ENCODE measurements at places on chromosomes 2 and 18.

DNA sequence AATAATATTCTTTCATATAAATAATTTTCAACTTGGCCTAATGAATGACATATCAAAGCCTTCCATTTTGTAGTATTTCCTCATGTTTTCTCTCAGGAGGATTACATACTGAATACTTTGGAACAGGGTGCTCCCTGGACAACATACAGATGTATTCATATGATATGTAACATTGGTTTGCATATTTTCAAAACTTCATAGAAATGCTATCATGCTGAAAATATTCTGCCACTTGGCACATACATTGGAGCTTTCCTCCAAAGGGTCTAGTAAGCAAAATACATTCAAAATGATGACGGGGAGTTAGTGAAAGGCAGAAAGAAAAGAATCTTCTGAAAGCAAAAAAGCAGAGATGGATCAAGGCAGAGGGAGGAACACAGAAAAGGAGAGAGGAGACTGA lies 38.1 kb upstream of the RTN4 start:
- DNase-seq: no peak

DNA sequence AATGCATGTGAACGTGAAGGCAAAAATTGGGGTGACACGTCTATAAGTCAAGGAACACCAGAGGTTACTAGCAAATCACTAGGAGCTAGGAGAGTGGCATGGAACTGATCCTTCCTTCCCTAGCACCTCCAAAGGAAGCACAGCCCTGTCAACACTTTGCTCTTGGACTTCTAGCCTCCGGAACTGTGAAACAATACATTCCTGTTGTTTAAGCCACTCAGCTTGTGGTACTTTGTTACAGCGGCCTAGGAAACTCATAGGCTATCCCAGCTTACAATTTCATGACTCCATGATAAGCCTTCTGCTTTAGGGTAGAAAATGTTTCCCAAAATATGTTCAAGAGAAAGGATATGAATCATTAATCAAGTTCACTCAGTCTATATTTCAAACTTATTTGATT lies 798.1 kb downstream of the DCDC2C start:
- DNase-seq: no peak

GRCh38 chr2:223865907-223866508 lies 28.6 kb upstream of the AP1S3 start:
- no peak for DNase-seq

DNA sequence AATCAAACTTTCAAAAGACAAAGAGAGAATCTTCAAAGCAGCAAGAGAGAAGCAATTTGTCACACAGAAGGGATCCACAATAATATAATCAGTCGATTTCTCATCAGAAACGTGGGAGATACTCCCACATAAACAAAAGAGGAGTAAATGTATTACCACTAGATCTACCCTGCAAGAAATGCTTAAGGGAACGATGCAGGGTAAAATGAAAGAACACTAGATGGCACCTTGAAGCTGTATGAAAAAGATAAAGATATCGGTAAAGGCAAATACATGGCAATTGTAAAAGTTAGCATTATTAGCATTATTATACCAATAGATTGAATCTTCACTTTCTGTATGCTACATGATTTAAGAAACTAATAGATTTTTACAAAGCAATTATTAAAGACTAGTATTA lies 677.0 kb downstream of the SUCLG1 start:
- DNase-seq: no peak

DNA sequence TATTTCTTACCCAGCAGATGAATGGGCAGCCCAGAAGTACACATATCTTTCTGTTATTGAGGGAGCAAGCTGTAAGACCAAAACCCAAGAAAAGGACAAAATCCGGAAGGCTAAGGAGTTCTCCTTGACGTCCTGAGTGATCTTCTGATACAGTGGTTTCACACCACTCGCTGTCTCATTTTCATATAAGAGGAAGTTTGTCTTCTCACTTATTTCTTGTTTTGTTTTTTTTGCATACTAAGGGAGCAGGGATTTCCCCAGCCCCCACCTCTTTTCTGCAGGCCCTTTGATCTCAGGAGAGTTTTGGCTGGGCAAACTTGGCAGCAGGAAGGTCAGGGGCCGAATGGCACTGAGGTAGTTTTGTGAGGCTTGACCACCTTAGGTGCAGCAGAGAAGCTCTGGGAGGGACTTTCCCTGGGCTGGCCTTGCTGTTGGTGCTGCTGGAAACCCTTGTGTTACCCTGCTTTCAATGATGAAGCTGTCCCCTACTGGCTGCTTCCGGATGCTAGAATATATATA lies 13.3 kb downstream of the CHRNA1 start:
- DNase-seq: no peak

GRCh38 chr18:11081009-11081532 lies 68.3 kb downstream of the PIEZO2 start:
- no peak for DNase-seq

GRCh38 chr18:58505181-58505580 lies 123.7 kb downstream of the ALPK2 start:
- DNase-seq: no peak

DNA sequence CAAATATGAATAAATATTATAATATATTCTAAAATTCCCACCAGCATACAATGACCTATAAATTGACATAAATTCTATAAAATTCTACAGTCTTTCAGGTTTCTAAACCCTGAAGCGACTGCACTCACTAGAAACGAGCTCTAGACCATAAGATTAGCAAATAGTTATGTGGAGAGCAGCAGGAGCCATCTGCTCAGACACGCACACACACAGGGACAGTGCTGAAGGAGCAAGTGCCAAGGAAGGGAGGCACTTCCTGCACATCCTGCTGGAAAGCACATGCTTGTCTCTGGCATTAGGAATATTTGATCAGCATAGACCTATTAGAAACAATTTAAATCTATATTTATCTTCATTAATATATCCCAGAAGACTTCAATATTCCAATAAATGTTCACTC lies 713.9 kb upstream of the CDH2 start:
- DNase-seq: no peak

- DNase-seq: no peak
These were observed 90.6 kb upstream of the ST6GAL2 start for GRCh38 chr2:106976548-106976947.

DNA sequence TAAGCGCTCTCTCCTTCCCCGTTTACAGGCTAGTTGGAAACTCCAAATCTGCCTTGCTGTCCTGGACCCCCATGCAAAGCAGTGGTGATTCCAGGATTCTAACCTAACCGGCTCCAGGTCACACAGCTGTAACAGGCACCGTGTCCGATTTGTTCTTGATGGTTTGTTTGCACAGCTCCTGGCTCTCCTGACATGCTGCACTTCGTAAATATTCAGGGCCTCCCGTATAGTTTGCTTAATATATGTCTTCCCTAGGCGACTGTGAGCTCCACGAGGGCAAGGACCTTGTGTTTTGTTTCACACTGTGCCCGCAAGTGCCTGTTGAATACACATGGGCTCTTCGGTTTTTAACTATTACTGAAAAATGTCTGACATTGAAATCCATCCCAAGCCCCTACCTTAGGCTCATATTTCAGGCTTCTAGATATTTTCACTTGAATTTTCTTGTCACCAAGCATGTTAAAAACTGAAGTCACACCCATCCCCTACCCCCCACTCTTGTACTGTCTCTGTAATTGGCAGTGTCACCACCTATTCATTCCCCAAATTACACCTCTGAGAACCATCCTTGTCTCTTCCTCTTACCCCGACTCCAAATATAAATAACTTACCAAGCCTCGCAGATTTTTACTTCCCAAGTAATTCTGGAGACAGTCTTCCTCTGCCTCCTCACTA lies 1.0 kb upstream of the PUM2 start:
- DNase-seq: no peak

GRCh38 chr2:239139101-239139500 lies 261.7 kb downstream of the HDAC4 start:
- no peak for DNase-seq

- no peak for DNase-seq
These were observed 2.2 kb downstream of the RNU4ATAC start for GRCh38 chr2:121532894-121533293.

DNA sequence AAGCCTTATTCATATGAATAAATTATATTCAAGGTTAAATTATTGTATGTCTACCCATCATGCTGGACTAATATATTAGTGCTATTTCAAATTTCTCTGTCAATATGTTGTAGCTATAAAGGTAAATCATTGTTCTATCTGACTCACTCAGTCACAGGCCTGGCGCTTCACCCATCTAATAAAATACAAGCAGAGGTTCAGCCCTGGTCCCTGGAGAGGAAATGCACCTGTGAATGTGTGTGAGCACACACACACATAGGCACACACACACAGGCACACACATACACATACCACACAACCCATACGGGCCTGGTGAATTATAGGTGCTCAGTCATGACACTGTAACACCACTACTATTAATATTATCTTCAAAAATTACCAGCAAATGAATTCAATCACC lies 1396.1 kb downstream of the DPP10 start:
- no peak for DNase-seq
